ENCODE measurements at places on chromosomes 11 and 22.

GRCh38 chr22:41857155-41857859 lies 24.4 kb downstream of the SREBF2 start:
- DNase-seq: peak; percentile 70

GRCh38 chr11:126175393-126175792 lies 36.1 kb downstream of the RPUSD4 start:
- DNase-seq: peak; percentile 23

DNA sequence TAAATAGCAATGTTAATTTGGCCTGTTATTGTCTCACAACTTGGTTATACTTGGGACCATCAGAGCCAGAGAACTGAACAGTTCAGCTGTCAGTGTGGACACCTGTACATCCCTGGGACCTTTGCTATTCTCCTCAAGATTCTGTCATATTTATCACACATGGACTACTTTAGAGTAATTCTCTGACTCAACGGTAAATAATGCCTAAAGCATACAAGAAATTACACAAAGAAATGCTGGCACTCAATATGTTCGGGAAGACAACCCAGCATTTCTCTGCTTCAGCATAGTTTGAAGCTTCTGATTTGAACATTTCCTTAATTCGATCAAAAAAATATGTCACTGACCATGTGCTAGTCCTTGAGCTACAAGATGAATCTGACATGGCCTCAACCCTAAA lies 34.6 kb upstream of the MMP13 start:
- DNase-seq: peak; percentile 40

DNA sequence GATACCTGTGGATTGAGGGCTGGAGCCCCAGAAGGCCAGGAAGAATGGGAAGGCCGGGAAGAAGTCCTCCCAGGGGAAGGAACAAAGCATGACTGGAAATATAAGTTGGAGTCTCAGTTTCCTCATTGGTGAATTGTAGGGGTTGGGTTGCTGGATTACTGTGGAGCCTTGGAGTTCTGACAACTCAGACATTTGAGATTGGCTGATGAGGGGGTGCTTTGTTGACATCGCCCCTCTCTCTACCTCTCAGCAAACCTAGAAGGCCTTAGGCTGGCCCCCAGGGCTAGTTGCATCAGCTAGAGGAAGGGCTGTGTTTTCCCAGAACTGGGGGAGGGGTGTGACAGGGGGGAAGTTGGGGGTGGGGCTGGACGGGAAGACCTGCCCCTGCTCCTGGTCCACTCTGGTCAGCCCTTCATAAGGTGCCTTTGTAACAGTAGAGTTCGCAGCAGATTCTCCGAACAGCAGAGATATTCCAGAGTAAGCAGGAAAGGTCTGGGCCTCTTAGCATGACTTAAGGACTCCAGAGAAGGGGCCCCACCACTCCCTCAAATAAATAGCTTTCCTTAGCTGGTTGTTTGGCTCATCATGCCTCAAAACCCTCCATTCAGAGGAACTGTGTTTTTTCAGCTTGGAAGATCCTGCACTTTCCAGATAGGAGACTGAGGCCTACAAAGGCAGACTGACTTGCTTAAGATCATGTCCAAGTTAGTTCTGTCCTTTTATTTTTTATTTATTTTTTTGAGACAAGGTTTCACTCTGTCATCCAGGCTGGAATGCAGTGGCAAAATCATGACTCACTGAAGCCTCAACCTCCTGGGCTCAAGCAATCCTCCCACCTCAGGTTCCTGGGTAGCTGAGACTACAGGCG lies 12.5 kb upstream of the THRSP start:
- peak; percentile 83 for DNase-seq

DNA sequence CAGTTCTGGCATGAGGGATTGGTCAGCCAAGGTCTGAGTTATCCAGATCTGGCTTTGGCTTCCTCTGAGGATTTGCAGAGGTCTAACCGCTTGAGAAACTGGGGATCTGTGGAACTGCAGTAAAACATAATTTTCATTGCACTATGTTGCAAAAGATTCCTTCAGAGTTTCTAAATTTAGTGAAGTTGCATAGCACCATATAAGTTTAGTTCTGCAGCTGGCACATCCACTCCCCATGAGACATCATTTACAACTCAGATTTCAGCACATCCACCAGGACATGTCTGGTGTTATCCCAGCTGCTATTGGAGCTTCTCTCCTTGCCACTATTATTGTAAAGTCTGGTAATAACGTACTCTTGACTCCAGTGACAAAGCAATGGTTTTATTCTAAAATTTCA lies 181.5 kb downstream of the CWF19L2 start:
- no peak for DNase-seq

GRCh38 chr11:38156495-38157146 lies 1558.6 kb upstream of the RAG2 start:
- DNase-seq: no peak

GRCh38 chr11:57527056-57527631 lies 3.4 kb downstream of the TIMM10 start:
- DNase-seq: peak; percentile 47

GRCh38 chr22:39719559-39720450 lies 149.3 kb downstream of the CACNA1I start:
- DNase-seq: no peak

GRCh38 chr11:132895340-132895739 lies 637.0 kb downstream of the OPCML start:
- peak; percentile 61 for DNase-seq
